ENCODE measurements at places on chromosomes 5 and 9.
A peak's percentile ranks its signal among the peaks of the same experiment; 100 is the strongest.

GRCh38 chr5:88399561-88399960 lies 130.9 kb upstream of the TMEM161B start:
- no peak for DNase-seq

DNA sequence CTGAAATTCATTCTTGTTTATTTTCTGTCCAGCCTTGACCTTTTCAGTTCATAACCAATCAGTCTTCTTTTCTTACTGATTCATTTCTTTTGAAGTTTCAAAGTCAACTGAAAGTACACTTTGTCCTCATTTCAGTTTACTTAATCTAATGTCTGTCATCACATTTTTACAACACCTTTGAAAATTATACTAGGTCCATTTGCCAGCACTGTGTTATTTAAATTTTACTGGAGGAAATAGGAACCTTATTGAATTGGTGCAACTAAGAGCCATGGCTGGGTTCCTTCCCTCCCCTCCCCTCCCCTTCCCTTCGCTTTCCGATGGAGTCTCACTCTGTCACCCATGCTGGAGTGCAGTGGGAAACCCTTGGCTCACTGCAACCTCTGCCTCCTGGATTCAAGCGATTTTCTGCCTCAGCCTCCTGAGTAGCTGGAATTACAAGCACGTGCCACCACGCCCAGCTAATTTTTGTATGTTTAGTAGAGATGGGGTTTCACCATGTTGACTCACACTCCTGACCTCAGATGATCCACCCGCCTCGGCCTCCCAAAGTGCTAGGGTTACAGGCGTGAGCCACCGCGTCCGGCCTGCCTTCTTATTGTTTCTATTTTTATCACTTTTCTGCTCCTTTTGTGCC lies 6.3 kb downstream of the RMI1 start:
- no peak for DNase-seq

DNA sequence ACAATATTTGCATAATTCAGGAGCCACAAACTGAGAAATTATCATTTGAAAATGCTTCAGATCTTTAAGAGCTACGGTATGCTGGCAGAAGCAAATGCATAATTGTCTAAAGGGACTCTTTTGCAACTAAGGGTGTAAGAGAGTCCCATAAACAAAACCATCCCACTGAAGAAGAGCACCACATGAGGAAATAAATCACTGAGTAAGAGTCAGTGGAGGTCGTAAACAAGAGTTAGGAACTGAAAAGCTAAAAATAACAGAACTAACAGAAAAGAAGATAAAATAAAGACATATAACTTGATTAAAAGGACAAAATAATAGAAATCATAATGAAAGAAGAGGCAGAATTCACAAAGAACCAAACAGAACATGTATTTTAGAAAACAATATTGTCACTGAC lies 3.5 kb upstream of the SMC2 start:
- no peak for DNase-seq

- no peak for DNase-seq
These were observed 156.7 kb downstream of the EBF1 start for GRCh38 chr5:158943057-158943456.

DNA sequence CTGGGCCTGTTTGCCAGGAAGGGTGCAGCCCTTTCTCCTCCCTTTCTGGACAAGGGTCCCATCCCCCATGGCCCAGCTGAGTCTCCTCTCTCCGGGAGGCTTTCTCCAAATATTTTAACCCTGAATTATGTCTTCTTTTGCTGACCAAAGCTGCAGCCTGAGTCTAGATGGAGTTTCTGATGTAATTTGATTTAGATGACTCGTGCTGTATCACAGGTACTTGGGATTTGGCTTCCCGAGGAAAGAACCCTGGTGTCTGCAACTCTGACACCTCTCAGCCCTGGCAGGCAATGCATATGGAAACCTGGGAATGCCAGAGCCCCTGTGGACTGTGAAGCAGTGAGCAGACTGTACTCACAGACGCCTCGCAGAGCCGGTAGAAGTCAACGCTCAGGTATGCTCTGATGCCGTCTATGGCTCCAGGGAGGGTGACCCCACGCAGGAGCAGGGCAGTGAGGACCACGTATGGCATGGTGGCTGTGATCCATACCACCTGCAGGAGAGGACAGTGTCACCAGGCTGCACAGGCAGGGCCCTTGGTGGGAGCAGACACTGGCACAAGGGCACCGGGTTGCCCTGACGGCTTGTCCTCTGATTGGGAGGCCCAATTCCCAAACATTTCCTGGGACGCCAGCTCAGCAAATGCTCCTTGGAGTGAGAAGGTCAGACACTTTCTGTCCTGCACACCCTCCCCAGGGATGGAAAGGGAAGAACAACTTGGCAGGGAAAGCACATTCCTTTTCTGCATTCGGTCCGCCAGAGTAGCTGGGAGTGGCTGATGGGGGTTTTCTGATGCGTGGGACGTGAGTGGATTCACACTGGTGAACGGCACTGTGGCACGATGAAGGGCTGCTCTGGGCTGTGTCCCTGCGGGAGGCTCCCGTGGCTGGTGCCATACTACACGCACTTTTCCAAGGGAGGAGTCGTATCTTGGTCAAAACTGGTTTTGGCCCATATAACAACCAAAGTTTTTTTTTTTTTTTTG lies 24.7 kb downstream of the SLC6A3 start:
- DNase-seq, result no peak

- DNase-seq, result no peak
These were observed 325.6 kb downstream of the BNC2 start for GRCh38 chr9:16544842-16545241.

DNA sequence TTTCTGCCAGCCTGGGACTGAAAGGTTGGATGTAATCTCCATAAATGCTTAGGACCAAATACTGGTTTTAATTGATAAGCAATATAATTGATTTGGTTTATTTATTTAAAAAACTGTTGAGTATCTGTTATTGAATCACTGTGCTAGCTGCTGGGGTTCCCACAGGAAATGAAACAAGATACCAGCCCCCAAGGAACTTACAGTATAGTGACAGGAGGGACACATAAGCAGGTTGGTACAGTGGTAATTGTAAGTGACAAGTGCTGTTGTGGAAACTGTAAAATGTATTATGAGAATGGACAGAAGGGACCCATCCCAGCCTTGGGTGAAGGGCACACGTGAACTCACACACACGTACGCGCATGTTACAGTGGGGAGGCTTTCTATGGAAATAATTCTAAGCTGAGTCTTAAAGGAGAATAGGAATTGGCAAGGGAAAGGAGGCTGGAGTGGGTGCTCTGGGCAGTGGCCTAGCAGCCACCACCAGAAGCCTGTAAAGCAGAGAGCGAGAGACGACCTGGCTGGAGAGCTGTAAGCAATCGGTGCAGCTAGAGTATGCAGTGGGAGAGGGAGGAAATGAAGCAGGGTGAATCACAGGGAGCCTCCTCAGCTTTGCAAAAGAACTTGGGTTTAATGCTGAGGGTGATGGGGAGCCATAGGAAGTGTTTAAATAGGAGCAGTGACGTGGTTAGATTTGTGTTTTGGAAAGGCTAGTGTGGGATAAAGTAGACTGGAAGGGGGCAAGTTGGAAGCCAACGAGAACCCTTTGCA lies 39.3 kb downstream of the GLRA1 start:
- no peak for DNase-seq

DNA sequence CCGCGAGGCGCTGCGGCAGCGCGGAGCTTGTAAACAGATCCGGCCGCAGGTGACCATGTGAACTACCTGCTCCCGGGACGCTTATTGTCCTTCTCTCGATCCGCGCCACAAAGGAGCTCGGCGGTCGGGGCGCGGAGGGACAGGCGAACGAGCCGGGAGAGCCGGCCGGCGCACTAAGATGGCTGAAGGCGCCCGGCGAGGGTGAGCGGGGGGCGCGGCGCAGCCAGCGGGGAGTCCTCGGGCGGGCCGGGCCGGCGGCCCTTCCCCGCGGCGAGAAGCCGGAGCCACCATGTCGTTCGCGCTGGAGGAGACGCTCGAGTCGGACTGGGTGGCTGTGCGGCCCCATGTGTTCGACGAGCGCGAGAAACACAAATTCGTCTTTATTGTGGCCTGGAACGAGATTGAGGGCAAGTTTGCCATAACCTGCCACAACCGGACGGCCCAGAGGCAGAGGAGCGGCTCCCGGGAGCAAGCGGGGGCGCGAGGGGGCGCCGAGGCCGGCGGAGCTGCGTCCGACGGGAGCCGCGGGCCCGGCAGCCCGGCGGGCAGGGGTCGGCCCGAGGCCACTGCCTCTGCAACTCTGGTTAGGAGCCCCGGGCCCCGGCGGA lies 535 bp downstream of the JMY start:
- DNase-seq, result no peak

DNA sequence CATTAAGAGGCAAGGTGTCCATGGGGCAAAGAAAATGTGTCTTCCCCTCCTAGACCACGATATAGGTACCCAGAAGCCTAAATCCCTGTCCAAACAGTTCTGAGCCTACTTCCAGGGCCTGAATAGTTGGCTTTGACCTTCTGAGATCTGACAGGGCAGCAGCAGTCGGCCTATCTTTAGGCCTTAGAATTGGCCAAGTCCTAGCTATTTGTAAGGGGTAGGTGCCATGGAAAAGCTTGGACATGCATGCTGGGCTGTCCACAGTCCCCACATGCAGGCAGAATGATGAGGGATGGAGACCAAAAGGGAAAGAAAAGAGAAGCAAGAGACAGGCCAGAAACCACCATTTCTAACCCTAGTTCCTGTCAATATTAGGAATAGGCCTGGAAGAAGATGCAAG lies 346.1 kb downstream of the ANXA1 start:
- DNase-seq, result no peak

DNA sequence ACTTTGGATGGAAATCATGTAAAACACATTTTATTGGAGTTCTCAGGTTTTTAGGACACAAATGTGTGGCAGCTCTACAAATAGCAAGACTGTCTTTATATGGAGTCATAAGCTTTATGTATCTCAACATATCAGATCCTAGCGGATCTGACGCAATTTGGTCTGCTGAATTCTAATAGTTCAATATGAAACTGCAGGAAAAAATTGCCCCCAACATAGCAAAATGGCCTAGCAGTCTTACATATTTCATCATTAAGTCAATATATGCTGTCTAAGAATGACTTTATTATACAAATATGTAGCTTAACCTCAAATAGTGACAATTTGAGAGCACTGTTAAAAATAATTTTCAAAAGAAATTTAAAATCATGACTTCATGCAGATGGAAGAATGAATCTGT lies 244.3 kb downstream of the TAF11L14 start:
- no peak for DNase-seq

DNA sequence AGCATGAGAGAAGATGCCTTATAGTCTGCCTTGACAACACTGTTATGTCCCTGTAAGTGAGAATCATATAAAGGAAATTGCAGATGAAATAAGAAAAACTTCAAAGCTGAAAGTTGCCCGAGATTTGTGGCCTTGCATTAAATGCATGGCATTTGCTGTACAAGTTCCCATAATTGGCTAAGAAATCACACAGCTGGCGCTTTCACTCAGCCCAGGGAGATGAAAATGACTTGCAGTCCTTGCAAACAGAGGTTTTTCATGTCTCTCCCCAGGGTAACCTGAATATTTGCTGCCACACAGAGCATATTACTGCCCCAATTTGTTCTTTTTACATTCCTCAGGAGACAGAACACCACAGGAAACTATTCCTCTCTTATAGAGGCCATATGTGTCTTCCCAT lies 174.8 kb downstream of the FAM114A2 start:
- DNase-seq, result no peak

- DNase-seq, result no peak
These were observed 584.0 kb downstream of the CHSY3 start for GRCh38 chr5:130488252-130488651.

DNA sequence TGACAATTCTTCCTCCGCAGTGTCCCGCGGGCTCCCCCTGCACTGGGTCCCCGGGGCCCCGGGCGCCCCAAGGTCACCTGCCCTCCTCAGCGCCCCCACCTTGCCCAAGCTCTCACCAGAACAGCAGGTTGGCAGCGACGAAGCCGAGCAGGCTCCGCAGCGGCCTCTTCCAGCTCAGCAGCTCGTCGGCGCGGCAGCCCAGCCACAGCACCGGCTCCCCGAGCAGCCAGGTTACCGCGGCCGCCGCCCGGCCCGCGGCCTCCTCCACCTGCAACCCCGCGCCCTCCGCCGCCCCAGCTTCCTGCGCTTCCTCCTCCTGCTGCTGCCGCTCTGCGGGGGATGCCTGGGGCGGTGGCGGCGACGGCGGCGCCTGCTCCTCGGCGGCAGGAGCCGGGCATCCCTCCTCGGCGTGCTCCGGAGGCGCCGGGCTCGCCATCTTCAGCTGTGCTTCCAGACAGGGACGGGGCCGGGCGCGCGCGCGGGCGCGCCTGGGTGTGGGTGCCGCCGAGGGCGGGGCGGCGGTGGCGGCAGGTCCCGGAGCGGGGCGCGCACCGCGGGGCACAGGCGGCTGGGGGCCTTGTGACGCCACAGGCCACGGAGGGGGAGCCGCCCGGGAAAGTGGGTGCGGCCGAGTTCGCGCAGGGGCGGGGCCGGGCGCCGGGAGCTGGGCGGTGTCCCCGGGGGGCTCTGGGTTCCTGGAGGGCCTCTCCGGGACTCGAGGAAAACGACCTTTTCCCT lies at the start of gene RETREG1:
RETREG1 (minus strand) TSS at position 462 of the 738 bp plus-strand sequence; CDS start at position 436, 26 bp downstream.
- DNase-seq, result no peak

GRCh38 chr5:153437251-153437650 lies 53.2 kb upstream of the GRIA1 start:
- no peak for DNase-seq

GRCh38 chr5:179241175-179241574 lies 104.1 kb downstream of the ADAMTS2 start:
- DNase-seq, result no peak

GRCh38 chr9:3526165-3526996 lies 580 bp upstream of the RFX3 start:
- peak; percentile 36 for DNase-seq

- DNase-seq, result no peak
These were observed 63.6 kb downstream of the PALM2AKAP2 start for GRCh38 chr9:109843641-109844040.

- DNase-seq, result no peak
These were observed 446.2 kb downstream of the PLK2 start for GRCh38 chr5:58013542-58014258.

GRCh38 chr5:135883441-135883840 lies 12.2 kb downstream of the IL9 start:
- no peak for DNase-seq

DNA sequence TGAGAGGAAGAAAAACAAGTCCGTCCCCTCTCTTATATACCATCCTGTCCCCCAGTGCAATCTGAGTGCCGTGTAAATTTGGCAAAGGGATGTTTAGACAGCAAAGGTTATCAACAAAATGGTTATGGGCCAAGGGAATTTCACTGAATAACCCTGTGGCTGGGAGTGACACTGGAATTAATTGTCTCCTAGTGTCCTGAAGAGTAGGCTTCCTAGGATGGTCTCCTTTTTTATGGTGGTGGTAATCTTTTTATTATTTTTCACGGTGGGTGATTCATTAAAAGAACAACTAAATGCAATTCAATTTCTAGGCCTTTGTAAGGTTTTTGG lies 244.2 kb downstream of the PIK3R1 start:
- no peak for DNase-seq

DNA sequence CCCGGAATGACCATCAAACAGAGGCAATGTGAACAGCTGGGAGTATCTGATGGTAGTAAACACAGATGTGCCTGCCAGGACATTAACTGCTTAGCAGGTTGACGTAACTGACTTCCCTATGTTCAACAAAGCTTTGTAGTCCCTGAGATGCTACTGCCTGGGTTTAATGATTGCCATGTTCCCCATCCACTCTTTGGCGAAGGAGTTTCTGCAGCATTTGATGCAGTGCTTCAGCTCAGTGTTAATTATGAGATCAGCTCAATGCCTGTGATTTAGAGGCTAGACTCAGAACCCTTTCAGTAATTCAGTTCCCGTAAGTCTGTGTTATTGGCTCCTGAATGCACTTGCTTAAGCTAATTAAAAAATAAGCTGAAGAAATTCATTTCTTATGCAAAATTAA lies 547.3 kb upstream of the ZNF608 start:
- DNase-seq, result no peak

All from NCI-H1417 treated with DMSO at 0.1 percent for 48 hours (cell line).